ENCODE measurements at places on chromosomes 4 and X. TPM values are rescaled to one million over a fixed set of nuclear protein-coding genes. Genes with fewer than 3 reads are reported as not detected.

Gene PAGE1
- not detected for polyA plus RNA-seq

GRCh38 chr4:163858515-163858914, 364.0 kb downstream of the TMA16 start:
- DNase-seq: no peak

DNA sequence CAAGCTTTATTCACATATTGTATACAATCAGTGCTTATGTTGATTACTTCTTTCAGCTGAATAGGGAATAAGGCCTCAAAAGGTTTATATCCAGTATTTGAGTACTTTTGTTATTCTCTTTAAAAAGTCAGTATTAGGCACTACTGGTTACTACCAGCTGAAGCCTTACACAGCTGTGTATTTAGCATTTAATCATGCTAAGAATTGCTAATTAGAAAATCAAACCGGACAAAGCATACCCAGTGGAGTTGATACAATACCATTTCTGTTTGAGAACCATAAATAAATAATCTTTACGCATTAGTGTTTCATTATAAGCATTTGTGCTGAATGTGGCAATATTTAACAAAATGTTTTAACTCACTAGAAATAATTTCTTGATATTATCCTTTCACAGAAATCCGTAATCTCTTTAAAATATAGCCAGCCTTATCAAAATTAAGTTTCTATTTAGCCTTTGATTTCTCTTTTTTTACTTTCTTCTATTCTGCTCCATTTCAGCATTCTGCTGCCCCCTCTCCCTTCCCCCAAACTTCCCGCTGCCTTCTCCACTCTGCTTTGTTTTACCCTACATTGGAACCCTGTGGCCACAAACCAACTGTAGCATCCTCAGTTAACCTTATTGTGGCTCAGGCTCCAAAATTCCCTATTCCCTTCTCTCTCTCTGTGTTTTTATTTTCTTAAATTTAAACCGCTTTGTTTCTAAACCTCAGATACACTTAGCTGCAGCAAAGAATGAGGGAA, 37.8 kb downstream of the UGT8 start:
- DNase-seq: no peak

Gene CC2D2A
- 25.6 TPM for polyA plus RNA-seq

DNA sequence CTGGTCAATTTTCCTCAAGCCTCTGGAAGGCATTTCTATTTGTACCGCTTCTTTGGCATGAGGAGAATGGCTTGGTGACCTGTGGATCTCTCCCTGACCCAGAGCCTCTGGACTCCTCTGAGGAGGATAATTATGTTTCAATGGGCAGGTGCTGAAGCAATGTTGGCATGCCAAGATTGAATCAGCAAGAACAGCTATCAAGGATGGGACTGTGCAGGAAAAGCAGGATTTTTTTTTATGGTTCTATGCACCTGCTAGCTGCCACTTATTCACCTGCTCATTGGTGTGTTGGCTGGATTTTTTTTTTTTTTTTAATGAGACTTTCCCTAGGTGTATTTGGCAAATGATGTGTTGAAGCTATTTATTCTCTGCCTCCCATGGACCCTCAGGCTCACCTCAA, 821.2 kb downstream of the RPA4 start:
- DNase-seq: no peak

Gene IL2
- polyA plus RNA-seq: not detected

Gene TCEAL6
- 0.44 TPM for polyA plus RNA-seq

Gene VEGFD
- polyA plus RNA-seq: 0.94 TPM

Gene OTUD5
- polyA plus RNA-seq: 48.9 TPM

GRCh38 chr4:113060853-113061252, 11.4 kb downstream of the ANK2 start:
- no peak for DNase-seq

DNA sequence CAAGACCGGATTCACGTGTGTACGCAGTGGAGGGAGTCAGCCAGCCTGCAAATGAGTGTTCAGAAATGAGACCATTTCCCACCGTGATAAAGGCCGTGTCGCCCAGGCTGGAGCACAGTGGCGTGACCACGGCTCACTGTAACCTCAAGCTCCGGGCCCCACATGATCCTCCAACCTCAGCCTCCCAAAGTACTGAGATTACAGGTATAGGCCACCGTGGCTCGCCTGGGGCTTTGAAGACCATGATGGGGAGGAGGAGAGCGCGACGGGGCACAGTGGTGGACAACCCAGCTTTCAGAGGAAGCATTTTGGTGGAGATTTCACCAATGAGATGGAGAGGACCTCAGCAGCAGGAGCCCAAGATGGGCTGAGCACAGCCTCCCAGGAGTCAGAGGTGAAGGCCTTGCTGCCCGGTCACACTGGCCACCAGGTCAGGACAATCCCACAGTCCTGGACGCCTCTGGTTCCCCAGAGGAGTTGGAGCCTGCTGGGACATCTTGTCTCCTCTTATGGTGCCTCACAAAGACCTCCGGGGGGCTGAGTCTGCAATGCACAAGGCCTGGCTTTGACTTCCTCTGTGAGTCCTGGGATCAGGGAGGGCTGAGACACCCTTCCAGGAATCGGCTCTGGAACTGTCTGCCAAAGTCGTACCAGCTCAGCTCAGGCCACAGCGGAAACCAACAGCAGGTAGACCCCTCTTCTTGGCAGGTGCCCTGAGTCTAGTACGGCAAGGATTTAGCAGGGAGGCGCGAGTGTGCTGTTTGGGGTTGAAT, 22.4 kb upstream of the MXD4 start:
- no peak for DNase-seq

DNA sequence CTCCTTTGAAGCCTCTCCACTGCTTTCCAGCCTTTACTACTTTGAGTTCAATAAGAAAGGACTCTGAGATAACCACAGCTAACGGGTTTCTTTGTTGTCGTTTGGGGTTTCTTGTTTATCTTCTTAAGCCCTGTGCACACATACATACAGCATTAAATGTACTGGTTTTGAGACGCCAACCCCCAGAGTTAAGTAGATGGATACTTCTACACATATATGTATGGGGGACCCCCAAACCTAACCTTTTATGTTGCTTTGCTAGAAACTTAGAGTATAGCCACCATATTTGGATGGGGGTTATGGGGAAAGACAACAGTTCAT, 697 bp downstream of the CEP135 start:
- no peak for DNase-seq

- no peak for DNase-seq
These were observed 208.4 kb downstream of the RBM46 start for GRCh38 chr4:154989511-154989910.

DNA sequence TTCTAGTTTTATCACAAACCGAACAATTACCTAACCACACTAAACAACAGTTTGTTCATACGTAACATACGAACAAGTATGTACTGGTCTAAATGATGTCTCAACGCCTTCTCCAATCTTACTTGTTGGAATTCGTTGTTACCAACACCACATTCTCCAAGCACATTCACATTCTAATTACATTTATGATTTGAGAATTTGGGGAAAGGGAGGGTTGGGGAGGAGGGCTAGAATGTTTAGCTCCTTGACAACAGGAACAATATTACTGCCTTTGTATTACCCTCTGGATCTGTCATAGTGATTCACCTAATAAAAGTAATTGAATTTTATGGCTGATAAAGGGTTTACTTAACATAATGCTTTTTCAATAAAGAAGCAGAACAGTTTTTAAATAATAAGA, 24.4 kb downstream of the LCORL start:
- no peak for DNase-seq

DNA sequence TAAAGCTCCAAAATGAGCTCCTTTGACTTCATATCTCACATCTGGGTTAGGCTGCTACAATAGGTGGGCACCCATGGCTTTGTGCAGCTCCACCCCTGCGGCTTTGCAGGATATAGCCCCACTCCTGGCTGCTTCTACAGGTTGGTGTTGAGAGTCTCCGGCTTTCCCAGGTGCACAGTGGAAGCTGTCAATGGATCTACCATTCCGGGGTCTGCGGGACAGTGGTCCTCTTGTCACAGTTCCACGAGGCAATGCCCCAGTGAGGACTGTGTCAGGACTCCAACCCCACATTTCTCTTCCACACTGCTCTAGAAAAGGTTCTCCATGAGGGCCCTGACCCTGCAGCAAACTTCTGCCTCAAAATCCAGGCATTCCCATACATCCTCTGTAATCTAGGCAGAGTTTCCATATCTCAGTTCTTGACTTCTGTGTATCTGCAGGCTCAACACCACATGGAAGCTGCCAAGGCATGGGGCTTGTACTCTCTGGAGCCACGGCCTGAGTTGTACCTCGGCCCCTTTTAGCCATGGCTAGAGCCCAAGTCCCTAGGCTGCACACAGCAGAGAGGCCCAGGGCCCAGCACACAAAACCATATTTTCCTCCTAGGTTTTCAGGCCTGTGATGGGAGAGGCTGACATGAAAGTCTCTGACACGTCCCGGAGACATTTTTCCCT, 342.8 kb downstream of the FAM47B start:
- DNase-seq: no peak

Gene ETDB
- polyA plus RNA-seq: not detected

GRCh38 chrX:31392513-31392912, 320.7 kb upstream of the FTHL17 start:
- DNase-seq: no peak

Gene HSD17B13
- polyA plus RNA-seq: 1.1 TPM

GRCh38 chrX:27251369-27251768, 211.8 kb downstream of the PPP4R3C start:
- no peak for DNase-seq

GRCh38 chr4:8478371-8478770, 37.8 kb downstream of the TRMT44 start:
- DNase-seq: no peak

Gene MTNR1A
- not detected for polyA plus RNA-seq

Gene EDA2R
- polyA plus RNA-seq: 0.35 TPM

Gene ATP2B3
- 0.10 TPM for polyA plus RNA-seq

Gene MAGEB1
- polyA plus RNA-seq: not detected

GRCh38 chrX:11462648-11463047, 169.4 kb downstream of the AMELX start:
- no peak for DNase-seq

- DNase-seq: no peak
These were observed 154.6 kb downstream of the AFAP1 start for GRCh38 chr4:7785017-7785416.

All from urinary bladder (tissue), 4 donors.